ENCODE measurements at places on chromosomes 7 and 10. TPM values are rescaled to one million over a fixed set of nuclear protein-coding genes. Genes with fewer than 3 reads are reported as not detected.
A peak's percentile ranks its signal among the peaks of the same experiment; 100 is the strongest.

GRCh38 chr7:52382731-52383130 is 652.7 kb upstream of the POM121L12 start:
- DNase-seq = no peak

- DNase-seq = no peak
Measured at GRCh38 chr10:7491230-7491629, 80.4 kb upstream of the SFMBT2 start.

DNA sequence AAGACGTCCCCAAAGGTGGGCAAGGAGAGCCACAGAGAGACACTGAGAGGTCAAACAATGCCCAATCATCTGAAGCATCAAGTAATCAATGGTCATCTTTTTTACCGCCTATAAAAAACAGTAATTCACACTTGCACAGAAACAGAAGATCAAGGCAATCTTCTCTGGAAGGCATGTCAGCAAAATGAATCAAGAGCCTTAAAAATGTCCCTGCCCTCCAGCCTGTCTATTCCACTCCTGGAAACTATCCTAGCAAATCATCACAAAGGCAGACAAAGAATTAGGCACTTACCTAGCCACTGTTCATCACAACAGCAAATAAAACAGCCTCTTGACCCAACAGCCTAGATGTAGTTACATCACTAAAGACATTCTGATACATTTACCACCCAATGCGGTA is 48.9 kb downstream of the FAM53B start:
- DNase-seq = no peak

- DNase-seq = no peak
Measured at GRCh38 chr10:5561704-5562645, 37.2 kb downstream of the CALML3 start.

GRCh38 chr7:45717537-45718235 is 143.5 kb downstream of the ADCY1 start:
- no peak for DNase-seq

GRCh38 chr10:58262766-58263165 is 4.9 kb downstream of the IPMK start:
- no peak for DNase-seq

GRCh38 chr10:119608316-119609155 is 11.8 kb upstream of the TIAL1 start:
- DNase-seq = peak; percentile 65

DNA sequence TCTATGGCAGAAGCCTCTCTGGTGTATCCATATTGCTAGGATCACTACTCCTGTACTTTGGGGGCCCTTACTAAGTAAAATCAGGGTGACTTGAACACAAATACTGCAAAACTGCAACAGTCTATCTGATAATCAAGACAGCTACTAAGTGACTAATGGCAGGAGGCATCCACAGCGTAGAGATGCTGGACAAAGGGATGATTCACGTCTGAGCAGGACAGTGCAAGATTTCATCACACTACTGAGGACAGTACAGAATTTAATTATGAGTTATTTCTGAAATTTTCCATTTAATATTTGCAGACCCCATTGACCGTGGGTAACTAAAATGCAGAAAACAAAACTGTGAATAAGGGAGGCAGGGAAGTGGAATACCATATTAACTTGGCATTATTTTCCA is 10.4 kb downstream of the CUL2 start:
- DNase-seq = peak; percentile 96

DNA sequence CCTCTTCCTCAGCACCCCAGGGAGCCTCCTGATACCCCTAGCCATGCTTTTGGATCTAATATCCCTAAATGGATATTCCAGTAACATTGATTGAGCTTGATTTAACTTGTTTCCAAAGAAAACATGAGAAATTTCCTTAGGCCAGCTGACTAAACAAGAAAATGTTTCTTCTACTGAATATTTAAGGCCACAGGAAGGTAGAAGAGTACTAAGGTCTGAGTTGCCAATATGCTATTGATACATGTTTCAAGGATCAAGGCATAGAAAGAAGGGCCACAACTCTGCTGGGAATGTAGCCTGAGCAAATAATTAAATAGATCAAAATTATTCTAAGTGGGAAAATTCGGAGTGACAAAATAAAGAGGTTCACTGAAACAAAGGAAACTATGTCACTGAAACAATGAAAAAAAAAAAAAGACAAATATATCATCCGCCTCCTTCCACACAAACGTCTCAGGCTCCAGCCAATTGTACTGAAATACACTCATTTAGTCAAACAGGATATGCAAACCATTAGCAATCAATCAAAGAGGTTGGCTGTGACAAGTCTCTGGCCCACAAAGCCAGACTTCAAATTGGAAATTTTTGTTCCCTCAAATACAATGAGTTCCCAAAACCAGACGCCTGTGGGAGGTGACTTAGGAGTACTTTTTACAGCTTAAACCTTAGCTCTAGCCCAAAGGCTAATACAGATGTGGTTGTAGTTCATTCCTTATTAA is 396.2 kb downstream of the HTR7 start:
- DNase-seq = no peak

DNA sequence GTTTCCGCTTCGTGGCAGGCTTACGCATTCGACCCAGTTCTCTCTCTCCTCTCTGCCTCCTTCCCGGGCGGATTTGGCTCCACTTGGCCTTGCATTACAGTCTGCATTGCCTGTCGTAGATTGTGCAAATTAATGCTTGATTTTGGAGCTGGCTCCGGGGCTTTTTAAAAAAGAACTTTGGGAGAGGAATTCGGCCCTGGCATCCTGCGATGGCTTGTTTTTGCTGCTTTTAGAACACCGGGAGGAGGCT is 767 bp downstream of the EIF4EBP2 start:
- peak; percentile 69 for DNase-seq

Gene CCDC146
- 0.89 TPM for total RNA-seq

Gene CNPY1
- not detected for total RNA-seq
